HT-29 (cell line): ENCODE measurements at places on chromosomes 11 and 22. TPM values are rescaled to one million over a fixed set of nuclear protein-coding genes. Genes with fewer than 3 reads are reported as not detected.

Gene JHY
- 0.26 and 0.28 TPM in 2 replicates for total RNA-seq

Gene NTM
- total RNA-seq = not detected in 2 replicates

Gene OR8A1
- total RNA-seq = not detected in 2 replicates

Gene TSPAN18
- not detected in 2 replicates for total RNA-seq

Gene CD6
- 0.53 and 2.1 TPM in 2 replicates for total RNA-seq

Gene ATXN10
- total RNA-seq = 20.1 and 23.2 TPM in 2 replicates

Gene OR5A2
- not detected in 2 replicates for total RNA-seq

Gene SUSD2
- total RNA-seq = 1.1 and 1.2 TPM in 2 replicates

Gene OR52I2
- total RNA-seq = not detected in 2 replicates

Gene SYCE3
- not detected in 2 replicates for total RNA-seq

Gene PNPLA2
- total RNA-seq = 174 and 202 TPM in 2 replicates

Gene CCDC34
- total RNA-seq = 7.1 and 10.1 TPM in 2 replicates

Gene CRYBB1
- not detected in 2 replicates for total RNA-seq

Gene OR5P2
- total RNA-seq = not detected in 2 replicates

Gene GUCY1A2
- not detected in 2 replicates for total RNA-seq

Gene SLC22A8
- total RNA-seq = not detected in 2 replicates

Gene SERPIND1
- not detected in 2 replicates for total RNA-seq

Gene TYR
- total RNA-seq = not detected in 2 replicates

DNA sequence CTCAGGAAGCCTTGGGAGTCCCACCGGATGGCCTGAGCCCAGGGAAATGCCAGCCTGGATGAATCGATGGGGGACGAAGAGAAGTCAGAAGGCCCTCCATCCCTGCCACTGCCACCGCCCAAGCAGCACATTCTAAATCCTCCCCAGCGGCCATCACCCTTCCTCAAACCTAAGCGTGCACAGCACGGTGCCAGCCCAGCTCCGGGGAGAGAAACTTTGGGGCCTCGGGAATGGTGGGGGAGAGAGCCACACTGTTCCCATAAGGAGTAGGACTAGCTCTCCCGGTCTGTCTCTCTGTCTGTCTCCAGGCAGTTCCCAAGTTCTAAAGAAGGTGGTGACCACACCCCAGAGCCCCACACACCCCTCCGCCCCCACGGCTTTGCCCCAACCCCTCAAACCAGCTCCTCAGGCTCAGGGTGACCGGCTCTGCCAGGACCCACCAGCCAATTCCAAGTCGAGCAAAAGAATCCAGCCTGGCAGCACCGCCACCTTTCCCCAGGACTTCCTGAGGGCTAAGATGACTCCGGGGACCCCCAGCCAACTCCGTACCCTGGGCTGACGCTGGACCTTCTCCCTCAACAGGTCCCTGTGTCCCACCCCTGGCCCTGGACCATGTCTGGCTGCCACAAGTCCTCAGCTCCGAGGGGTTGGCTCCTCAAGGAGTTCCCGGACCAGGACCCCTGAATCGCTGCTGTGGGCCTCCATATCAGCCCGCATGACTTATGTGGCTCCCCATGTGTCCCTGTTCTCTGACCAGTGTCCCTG, 2.7 kb downstream of the AHNAK start:
- DNase-seq = peak; percentile 57

GRCh38 chr11:118948000-118948399, 8.1 kb upstream of the UPK2 start:
- no peak for DNase-seq

DNA sequence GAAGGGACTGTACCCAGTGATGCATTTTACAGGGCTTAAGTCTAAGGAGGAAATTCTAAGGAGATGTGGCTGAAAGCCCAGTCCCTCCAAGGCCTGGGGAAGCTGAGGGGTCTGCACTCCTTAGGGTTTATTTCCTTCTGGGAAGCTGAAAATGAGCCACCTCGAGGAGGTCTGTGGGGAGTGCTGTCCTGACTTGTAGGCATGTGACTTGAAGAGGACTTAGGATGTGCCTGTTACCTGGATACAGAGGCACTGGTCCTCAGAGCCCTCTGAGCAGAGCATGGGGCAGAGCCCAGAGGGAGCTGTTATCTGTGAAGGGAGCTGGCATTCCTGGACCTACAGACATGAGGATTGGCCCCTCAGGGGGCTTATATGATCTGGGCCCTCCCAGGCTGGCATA, 77.1 kb downstream of the TP53I11 start:
- no peak for DNase-seq

GRCh38 chr11:64306876-64307622, 1.7 kb downstream of the ESRRA start:
- peak; percentile 51 for DNase-seq

- no peak for DNase-seq
These were observed 49.2 kb upstream of the OLFML1 start for GRCh38 chr11:7436146-7436545.

GRCh38 chr11:100910808-100911207, 218.8 kb downstream of the PGR start:
- no peak for DNase-seq

DNA sequence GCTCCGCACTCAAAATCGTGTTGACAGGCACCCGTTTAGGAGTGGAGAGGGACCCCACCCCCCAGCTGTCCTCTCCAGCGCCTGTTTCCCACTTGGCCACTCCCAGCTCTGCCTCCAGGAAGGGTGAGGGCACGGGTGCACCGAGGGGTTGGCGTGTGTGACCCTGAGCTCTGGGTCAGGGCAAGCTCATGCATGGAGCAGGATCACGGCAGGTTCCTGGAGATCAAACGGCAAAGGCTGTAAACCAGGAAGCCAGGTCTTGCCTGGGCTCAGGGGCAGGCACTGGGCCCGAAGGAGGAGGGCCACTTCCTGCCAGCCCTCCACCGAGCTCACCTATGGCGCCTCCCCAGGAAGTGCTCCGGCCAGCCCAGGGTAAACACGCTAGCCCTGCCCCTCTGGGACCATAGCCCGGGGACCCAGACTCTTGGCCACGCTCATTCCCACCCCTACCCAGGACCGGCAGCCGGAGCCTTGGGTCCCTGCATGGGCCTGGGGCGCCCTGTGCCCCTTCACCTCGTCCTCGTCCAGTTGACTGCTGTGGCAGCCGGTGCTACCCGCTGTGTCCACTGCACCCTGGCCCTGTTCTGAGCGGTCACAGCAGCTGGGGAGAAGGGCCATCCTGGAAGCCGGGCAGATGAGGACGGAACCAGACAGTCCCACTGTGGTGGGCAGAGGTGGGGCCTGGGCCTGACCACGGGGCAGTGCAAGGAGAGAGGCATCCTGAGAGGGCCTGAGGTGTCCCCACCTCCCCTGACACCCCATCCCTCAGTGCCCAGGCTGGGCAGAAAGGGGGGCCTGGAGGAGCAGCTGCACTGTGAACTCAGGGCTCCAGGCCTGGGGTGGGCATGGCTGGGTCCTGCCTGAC, 1.0 kb upstream of the EPS8L2 start:
- DNase-seq = peak; percentile 94

GRCh38 chr22:42637555-42637954, 2.8 kb downstream of the ATP5MGL start:
- DNase-seq = no peak

DNA sequence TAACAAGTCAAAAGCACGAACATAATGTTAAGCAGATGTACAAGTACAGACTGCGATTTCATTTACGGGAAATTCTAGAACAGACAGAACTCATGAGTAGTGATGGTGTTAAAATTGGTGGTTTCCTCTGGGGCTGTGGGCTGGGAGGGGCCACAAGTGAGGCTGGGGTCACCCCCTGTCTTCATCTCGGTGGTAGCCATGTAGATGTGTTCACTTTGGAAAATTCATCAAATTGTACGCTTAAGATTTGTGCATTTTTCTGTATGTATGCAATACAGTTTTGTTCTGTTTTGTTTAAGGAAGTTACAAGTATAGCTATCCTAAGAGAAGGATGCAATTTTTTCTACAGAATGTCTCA, 504 bp upstream of the ASCC2 start:
- no peak for DNase-seq

DNA sequence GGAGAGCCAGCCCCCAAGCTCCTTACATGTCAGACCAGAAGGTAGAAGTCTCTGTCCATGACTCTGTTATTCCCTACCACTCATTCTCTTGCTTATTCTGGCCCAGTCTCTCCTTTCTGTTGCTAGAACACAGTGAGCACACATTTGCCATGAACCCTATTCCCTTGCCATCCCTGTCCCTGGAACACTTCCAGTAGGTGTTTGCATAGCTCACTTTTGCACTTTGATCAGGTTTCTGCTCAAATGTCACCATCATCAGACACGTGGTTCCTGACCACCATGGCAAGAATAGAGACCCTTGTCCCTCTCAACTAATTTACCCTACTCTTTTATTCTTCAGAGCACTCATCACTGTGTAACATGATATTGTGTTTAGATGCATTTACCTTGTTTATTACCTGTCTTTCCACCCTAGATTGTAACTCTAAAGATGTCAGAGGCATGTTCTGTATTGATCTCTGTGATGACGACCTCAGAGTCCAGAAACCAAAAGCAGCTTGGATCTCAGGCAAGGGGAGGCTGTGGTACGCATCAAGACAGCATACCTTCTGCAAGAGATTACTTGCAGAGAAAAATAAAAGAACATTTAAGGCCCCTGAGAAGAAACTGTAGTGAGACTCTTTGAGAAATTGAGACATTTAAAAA, 606.4 kb downstream of the OPCML start:
- no peak for DNase-seq

DNA sequence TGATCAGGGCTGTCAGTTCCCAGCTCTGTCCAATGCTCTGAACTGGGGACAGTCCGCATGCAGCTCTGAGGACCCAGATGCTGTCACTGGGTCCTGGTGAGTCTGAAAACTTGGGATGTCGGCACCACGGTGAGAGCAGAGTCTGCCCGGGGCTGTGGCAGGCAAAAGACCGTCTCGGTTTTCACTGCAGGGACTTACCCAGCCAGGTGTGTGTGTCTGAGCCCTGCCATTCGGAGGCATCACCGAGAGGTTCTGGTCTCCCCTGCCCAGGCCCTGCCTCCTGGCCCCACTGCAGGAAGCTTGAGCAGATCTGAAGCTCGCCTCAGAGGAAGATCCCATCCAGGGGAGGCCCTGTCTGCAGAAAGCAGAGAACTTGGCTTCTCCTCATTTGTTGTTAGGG, 5.2 kb downstream of the TP53AIP1 start:
- DNase-seq = no peak

- DNase-seq = no peak
These were observed 6.0 kb upstream of the PAK1 start for GRCh38 chr11:77479746-77480352.

DNA sequence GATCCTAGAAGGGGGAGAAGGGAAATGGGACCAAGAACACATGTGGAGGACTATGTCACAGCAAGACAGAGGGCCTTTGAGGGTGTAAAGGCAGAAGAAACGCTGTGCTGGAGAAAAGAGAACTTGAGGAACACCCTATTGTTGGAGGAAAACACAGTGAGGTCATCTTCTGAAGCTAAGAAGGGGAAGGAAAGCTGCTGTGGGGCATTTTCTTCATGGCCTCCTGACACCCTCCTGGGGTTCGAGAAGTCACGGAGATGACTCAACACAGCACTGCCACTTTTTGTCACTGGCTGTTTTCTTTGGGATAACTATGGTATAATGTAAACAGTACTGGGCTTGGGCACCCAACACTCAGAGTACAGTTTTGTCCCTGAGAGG, 492.6 kb upstream of the CADM1 start:
- DNase-seq = no peak

GRCh38 chr11:26187639-26188038, 144.3 kb upstream of the ANO3 start:
- DNase-seq = peak; percentile 52

GRCh38 chr22:30386960-30387827, at the start of gene RNF215:
RNF215 (minus strand) TSS chr22:30387411; CDS start chr22:30387313, 98 bp downstream.
- peak; percentile 73 for DNase-seq

DNA sequence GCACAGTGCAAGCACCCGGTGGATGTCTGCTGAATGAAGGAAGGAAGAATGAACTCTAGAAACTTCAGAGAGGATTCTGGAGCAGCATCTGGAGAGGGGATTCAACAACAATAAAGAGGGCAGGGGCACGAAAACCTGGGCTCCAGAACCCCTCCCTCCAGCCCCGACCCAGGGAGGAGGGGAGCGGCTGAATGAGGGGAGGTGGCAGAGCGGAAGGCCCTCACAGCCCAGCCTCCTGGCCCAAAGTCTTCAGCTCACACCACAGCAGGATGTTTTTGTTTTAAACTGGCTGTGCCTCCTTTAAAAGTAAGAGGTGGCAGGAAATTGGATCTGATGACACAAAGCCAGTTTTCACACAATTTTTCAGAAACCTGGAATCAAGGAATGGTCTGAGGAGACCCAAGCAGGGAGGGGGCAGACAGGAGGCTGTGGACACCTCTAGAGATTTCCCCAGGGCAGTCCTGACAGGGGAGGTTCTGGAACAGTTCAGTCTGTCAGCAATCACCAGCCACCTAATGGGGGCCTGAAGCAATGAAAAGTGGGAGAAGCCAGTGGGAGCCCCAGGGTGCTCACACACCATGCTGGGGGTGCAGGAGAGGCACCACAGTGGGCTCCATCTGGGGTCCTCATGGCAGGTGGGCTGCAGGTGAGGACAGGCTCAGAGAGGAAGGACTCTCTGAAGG, 44.4 kb upstream of the TCF20 start:
- DNase-seq = no peak

- DNase-seq = no peak
These were observed 986.9 kb upstream of the CHORDC1 start for GRCh38 chr11:91209751-91210150.
